Neuronal stem cell (in vitro differentiated cells): ENCODE measurements at places on chromosomes 5 and 9.

- no peak for DNase-seq
These were observed 29.8 kb downstream of the JAKMIP2 start for GRCh38 chr5:147752666-147753290.

GRCh38 chr9:20838218-20838617 lies 154.2 kb downstream of the FOCAD start:
- no peak for DNase-seq

DNA sequence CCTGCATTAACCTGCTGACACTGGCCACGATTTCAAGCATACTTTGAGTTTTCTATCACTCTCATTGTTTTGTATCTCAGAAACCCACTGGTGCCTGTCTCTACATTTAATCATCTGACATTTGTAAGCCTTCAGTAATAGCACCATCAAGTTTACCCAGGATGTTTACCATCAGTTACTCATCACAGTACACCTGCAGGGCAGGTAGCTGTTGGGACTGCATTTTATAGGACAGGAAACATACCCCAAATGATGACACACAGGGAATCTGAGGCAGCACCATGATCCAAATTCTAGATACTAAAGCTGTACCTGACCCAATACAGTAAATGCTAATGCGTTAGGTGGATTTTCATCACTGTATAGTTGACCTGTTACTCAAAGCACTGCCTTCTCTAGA lies 114.2 kb downstream of the FEM1C start:
- no peak for DNase-seq

DNA sequence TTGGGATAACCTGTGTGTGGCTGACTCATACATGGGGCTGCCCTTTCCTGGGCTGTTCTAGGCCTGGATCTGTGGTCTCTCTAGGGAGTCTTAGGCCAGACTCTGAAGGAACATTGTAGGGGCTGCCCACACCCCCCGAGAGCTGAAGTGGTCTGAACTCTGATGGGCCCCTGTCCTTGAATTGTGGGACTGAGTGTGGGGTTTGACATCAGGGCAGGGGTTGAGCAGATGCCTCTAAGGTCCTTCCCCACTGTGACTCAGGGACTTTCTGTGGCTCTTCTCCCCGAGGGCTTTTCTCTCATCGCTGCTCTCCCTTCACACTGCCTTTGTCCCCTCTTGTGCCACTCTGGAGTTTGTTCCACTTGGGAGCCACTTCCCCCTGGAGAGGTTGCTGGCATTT lies 215.0 kb downstream of the MELK start:
- no peak for DNase-seq

DNA sequence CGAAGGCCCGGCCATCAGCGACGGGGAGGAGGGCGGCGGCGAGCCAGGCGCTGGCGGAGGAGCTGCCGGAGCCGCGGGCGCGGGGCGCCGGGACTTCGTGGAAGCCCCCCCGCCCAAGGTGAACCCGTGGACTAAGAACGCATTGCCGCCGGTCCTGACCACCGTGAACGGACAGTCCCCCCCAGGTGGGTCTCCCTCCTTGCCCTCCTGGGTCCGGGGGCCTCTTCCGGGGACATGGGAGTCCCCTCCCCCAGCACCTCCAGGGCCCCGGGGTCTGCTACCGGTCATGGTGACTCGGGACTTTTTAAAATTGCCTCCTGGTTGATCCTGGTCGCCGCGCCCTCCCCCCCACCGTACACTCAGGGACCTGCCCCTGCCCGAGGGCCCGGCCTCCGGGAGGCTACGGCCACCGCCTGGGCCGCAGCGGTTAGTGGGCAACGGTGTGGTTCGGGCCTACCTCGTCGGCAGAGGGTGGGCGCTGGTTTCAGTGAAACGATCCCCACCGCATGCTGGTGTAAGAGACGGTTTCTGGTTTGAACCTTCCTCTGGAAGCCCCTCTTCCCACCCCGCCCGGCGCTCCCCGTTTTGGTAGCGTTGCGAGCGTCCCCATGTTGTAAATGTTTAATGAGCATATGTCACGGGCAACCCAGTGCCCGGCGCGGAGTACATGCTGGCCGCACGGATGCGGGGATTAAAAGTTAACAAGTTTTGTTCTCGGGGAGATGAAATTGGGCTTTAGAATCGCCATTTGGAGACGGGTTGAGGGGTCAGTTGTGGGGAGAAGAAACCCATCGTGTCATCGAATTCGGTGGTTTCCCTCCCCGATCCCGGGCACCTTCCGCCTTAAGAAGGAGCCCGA lies 1.1 kb downstream of the LARP1 start:
- peak; percentile 24 for DNase-seq

GRCh38 chr9:137454597-137455358 lies 4.4 kb downstream of the NSMF start:
- peak; percentile 69 for DNase-seq

GRCh38 chr5:178553517-178553916 lies 36.7 kb downstream of the COL23A1 start:
- DNase-seq: no peak

GRCh38 chr9:20804489-20805250 lies 120.6 kb downstream of the FOCAD start:
- no peak for DNase-seq

DNA sequence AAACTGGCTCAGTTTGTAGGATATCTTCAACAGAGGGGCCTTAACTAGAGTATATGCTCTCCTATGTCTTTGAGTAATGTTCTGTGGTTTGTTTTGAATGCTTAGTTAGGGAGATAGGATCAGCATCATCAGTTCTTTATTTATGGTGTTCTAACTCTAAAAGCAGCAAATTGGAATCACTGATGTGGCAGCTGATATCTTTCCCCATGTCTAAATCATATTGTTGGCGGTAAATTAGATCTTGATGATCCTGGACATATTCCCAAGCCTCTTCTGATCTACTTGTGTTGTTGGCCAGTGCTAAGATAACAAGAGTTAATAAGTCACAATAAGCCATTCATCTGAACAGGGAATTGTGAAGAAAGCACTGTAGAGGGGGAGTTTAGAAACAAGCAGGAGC lies 332.4 kb upstream of the DAB2 start:
- no peak for DNase-seq

DNA sequence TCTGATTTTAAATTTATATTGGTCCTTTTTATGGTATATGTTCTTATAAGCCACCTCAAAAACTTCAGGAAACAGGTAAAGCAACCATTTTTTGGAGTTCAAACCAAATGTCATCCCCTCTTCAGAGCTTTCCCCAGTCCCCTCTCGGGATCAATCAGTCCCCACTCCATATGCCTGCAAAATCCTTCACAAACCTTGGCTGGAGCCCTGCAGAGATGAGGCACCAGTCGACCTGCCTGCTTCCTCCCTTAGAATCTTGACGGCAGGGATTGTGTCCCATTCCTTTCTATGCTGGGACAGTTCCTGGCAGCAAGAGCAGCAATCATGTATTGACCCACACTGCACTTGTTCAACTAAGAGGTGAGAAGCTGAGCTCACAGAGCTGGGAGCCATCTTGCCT lies 22.6 kb downstream of the B4GALT1 start:
- no peak for DNase-seq

- DNase-seq: no peak
These were observed 41.6 kb upstream of the POMT1 start for GRCh38 chr9:131461166-131461565.

DNA sequence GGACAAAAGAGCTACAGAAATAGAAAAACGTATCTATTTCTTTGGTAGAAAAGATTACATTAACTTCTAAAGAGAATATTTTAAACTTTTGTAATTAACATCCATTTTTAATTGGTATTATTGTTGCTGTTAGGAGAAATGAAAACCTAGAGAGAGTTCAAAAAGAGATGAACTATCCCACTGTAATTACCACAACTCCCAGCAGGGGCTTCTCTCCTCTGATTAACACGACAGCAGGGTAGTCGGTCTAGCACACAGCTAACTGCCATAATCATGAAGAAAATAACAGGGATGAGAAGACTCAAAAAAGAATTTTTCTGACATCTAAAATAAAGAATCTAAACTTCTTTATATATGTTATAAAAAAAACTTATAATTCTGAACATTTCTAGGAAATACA lies 86.2 kb upstream of the CDH9 start:
- no peak for DNase-seq

- DNase-seq: no peak
These were observed 47.5 kb upstream of the SH3PXD2B start for GRCh38 chr5:172501708-172502320.

- no peak for DNase-seq
These were observed 219.7 kb downstream of the TRPM3 start for GRCh38 chr9:70901746-70902145.

GRCh38 chr5:112329419-112330090 lies 89.5 kb downstream of the EPB41L4A start:
- DNase-seq: no peak

DNA sequence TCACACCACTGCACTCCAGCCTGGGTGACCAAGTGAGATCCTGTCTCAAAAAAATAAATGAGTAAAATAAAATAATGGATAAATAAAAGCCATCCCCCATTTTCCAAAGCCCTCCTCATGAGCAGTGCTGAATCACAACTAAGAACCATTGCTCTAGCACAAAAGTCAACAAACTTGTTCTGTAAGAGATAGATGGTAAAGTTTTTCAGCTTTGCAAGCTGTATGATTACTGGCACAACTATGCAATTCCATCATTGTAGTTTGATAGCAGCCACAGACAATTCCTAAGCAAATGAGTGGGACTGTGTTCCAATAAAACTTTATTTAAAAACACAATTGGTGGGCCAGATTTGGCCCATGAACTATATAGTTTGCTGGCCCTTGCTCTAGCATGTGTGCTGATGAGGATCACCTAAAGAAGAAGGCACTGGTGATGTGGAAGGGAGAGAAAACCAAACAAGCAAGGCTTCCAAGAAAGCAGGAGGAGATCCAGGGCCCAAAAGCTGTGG lies 64.6 kb downstream of the NEURL1B start:
- DNase-seq: no peak
